ENCODE measurements at places on chromosomes 1 and 21.

DNA sequence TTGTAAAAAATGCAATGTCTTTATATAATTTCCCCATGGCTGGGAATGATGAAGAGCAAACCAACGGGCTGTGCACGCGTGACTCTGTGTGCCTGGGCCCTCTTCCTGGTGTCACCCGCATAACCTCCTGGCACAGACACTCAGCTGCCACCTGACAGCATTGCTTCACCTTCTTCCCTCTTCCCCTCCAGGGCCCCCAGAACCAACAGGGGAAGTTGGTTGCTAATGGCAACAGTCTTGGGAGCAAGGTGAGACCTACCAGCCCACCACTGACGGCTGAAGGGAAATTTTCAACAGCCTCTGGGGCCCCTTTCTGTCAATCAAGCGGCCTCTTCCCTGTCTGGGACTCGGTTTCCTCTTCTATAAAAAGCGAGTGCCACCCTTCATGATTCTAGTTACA, 33.2 kb downstream of the SSBP3 start:
- no peak for DNase-seq

GRCh38 chr21:31497914-31498313, 153.9 kb upstream of the TIAM1 start:
- no peak for DNase-seq

DNA sequence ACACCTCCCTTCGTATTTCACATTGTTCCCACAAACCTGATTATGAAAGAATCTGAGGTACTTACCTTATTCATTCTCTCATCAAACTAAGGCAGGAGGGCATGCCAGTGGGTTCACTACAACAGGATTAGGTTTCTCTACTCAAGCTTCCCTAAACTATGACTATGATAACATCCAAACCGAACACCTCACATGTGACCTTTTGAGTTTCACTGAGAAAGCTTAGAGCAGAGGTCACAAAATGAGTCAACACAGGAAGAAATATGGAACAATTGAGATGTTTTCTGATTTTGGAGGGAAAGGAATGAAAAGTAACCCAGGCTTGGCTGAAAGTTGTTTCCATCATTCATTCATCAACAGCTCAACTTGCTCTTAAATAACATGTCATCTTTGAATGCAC, 24.1 kb downstream of the UBR4 start:
- no peak for DNase-seq

DNA sequence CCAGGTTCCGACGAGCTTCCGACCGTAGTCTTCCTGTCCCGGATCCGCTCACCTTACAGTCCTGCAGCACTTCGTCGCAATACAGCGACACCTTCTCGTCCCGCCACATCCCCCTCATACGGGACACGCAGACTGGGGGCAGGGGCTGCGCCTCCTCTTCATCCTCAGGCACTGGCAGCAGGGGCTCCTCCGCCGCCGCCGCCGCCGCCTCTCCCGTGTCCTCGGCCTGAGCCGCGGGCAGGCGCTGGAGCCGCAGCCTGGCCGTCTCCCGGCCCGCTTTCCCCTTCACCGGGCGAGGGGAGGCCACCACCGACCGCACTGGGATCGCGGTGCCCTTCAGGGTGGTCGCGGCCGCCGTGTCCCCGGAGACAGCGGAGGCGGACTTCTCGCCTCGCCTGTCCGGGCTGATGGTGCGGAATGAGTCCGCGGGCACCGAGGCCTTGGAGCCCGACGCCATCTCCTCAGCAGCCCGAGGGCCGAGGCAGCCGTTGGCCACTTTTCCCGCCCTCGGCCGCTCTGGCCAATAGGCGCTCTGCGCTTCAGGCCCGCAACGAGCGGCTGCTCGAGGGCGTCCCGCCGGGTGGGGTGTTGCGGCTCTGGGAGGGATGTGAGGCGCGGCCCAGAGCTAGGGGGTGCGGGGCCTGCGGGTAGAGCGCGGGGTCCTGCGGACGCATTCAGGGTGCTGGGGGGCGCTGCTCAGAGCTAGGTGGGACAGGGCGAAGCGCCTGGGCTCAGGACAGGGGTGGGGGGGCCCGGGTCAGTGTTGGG, at the start of gene SHCBP1L:
Gene SHCBP1L, minus strand, starts transcription at position 490 of the 768 bp plus-strand sequence. Its CDS starts 33 bp downstream, at position 457.
- no peak for DNase-seq

GRCh38 chr1:18353992-18354391, 126.7 kb upstream of the KLHDC7A start:
- no peak for DNase-seq

- DNase-seq = no peak
These were observed 29.7 kb downstream of the PADI2 start for GRCh38 chr1:17089506-17089905.

GRCh38 chr1:31201931-31202360, 37.7 kb downstream of the NKAIN1 start:
- DNase-seq = no peak

- no peak for DNase-seq
These were observed 609 bp downstream of the PIGK start for GRCh38 chr1:77218477-77219165.

- no peak for DNase-seq
These were observed 198.9 kb upstream of the RNPC3 start for GRCh38 chr1:103326595-103326994.

GRCh38 chr1:207644166-207644851, 624 bp upstream of the CR1L start:
- DNase-seq = no peak

GRCh38 chr1:194447636-194448035, 1261.2 kb upstream of the B3GALT2 start:
- no peak for DNase-seq

- peak; percentile 81 for DNase-seq
These were observed 55.3 kb downstream of the NME7 start for GRCh38 chr1:169312084-169312954.

- no peak for DNase-seq
These were observed 5.3 kb downstream of the HPCA start for GRCh38 chr1:32891630-32892029.

DNA sequence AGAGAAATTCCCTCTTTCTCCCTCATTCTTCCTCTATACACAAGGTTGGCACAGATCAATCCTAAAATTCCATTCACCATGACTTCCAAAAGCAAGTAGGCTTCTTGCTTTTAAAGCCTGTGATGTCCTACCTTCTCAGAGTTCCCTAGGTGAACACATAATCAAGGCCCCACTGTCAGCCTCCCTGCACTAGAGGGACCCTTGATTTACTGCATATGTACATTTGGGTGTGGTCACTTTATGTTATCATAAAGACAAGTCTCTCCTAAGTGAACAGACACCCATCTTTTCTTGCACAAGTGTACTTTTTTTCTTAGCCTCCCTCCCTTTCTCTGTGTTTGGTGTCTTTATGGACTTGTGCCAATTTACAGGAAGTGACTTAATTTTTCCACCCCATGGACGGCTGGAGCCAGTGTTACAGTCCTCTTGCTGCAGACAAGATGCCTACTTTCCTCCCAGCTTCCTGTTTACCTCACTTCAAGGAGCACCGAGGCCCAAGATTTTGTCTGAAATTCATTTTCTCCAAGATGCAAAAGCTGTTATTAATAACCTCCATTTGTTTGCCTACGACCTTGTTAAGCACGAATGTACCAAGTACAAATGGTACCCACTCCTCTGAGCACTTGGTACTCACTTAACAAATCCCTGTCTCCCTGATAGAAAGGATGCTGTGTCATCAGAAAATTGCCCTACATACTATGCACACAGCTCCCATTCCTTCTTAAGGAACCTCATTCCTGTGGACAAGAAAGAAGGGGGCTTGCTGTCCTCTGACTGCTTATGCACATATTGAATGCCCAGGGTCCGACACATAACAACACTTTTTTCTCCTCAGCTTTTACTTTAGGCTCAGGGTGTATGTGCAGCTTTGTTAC, 82.8 kb upstream of the SLC44A3 start:
- DNase-seq = no peak

- DNase-seq = no peak
These were observed 81.7 kb upstream of the ATP1B1 start for GRCh38 chr1:169024800-169025271.

- no peak for DNase-seq
These were observed 137.7 kb downstream of the LEPR start for GRCh38 chr1:65558215-65558614.

DNA sequence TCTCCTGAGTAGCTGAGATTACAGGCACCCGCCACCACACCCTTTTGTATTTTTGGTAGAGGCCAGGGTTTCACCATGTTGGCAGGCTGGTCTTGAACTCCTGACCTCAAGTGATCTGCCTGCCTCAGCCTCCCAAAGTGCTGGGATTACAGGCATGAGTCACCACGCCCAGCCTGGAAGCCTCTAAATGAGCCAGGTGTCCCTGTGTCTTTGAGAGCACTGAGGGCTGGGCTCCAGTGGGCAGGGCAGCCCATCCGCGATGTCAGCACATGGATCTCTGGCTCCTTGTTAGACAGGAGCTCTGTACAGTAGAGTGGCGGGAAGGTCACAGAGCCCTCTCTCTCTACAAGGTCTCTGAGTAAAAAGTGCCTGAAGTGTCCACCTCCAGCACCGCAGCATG, 124.3 kb downstream of the PGBD5 start:
- DNase-seq = no peak

DNA sequence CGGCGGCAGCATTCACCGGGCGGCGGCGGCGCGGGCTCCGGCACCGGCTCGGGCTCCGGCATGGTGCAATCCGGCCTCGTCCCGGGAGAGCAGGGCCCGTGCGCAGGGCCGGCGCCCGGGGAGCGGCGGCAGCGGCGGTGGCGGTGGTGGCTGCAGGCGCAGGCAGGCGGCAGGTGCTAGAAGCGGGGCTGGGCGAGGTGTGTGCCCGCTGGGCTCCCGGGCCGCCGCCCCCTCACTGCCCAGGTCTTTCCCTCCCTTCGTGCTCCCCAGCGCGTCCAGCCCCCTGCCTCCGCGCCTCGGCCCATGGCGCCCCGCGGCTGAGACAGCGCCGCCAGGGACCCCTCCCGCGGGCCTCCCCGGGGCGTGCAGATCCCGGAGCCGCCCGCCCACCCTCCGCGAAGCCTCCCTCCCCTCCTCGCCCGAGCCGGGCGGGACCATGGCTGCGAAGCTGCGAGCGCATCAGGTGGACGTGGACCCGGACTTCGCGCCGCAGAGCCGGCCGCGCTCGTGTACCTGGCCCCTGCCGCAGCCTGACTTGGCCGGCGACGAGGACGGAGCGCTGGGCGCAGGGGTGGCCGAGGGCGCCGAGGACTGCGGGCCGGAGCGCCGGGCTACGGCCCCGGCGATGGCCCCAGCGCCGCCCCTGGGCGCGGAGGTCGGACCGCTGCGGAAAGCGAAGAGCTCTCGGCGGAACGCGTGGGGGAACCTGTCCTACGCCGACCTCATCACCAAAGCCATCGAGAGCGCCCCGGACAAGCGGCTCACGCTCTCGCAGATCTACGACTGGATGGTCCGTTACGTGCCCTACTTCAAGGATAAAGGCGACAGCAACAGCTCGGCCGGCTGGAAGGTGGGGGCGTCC, 492 bp downstream of the FOXO6 start:
- DNase-seq = no peak

GRCh38 chr1:67618285-67619018, 66.5 kb upstream of the GADD45A start:
- peak; percentile 69 for DNase-seq

- no peak for DNase-seq
These were observed 394.1 kb downstream of the PBX1 start for GRCh38 chr1:164953098-164953497.

DNA sequence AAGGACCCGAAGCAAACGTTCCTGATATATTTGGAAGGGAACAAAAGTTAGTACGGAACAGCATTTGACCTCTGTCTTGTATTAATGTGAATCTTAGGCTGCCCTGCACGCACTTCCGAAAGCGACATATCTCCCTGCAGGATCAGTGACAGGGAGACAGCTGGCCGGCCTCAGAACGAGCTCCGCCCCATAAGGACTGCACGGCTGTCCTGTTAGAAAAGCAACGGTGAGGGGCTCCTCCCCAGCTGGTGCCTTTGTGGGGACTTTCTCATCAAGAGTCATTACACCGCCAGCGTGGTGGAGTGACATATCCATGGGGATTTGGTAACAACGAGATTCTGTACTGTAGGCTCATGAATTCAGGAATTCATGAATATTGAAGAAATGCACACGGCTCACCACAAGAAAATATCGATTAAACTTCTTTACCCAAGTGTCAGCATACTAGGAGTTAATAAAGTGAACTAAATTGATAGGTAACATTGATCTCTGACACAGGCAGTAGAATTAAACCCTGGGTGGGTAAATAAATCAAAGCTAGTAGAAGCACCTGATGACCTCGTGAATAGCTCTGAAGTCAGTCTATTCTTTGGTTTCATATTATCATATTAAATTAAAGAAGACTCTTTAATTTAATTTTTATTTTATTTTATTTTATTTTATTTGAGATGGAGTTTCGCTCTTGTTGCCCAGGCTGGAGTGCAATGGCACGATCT, 8.1 kb upstream of the GREM2 start:
- DNase-seq = no peak

DNA sequence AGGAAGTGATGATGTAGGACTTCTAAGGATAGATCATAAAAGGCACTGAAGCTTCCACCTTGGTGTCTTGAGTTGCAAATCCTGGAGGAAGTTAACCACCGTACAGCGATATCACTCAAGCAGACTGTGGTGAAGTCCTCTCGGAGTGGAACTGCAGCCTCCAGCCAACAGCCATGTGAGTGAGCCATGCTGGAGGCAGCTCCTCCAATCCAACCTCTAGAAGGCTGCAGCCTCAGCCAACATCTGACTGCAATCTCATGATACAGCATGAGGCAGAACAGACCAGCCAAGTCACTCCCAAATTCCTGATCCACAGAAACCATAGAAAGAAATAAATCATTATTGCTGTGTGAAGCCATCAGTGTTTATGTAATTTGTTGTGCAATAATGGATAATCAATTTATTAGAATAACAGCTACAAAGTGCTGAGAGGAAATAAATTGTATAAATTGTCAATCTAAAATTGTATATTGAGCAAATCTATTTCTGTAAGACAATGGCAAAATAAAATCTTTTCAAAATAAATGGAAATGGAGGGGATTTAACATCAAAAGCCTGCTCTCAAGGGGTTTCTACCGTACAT, 65.0 kb downstream of the PRSS38 start:
- no peak for DNase-seq
